ENCODE measurements at places on chromosomes 2 and 18.

GRCh38 chr18:50666536-50666935, 106.6 kb downstream of the MAPK4 start:
- no peak for DNase-seq

- no peak for DNase-seq
Measured at GRCh38 chr2:15557887-15558311, 3.2 kb downstream of the NBAS start.

- no peak for DNase-seq
Measured at GRCh38 chr2:197591339-197592072, 75.6 kb downstream of the MOB4 start.

DNA sequence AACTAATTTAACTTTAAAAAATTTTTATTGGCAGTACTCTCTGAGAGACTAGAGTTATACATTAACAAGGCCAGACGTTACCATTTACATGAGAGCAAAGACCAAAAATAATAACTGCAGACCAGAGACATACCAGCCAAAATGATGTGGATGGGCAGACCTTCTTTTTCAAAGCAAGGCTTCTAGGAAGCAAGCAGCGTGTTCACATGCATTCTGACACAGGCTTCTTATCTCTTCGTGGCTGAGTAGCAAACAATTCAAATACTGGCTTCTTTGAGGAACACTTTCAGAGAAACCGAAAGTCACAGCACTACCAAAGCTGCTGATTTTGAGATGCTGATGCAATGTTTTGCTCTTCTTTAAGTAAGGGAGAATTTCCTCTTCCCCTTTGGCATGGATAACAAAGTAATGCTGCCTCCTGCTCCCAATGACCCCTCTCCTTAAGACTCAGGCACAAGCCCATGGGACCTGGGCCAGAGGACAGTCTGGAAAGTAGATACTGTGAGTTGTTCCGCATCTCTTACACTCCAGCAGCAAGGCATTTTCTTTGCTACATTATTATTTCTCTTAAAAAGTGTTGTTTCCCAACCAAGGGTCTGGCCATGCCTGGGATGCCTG, 181.9 kb downstream of the MREG start:
- DNase-seq, result no peak

GRCh38 chr2:197092431-197092830, 165.9 kb upstream of the PGAP1 start:
- no peak for DNase-seq

DNA sequence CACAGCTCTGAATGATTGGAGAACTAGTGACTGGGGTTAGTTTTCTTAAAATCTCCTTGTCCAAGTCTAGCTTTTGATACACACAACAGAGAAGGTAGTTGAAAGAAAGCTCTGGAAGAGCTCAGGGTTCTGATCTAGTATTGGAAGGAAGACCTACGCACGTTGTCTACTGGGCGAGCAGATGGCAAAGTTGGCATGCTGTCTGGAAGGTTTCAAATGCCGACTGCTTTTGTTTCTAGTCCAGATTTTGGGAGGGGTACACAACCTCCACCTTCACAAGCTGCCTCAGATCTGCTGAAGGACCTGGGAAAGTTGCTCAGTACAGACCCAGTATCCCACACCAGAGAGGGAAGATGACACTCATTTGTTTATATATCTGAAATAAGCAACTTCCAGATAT, 507.3 kb downstream of the RNF144A start:
- DNase-seq, result no peak

GRCh38 chr2:201260302-201260800, at the start of gene CASP8:
Gene CASP8, plus strand, starts transcription at chr2:201260536. Its CDS starts 5,951 bp downstream, at chr2:201266487.
- DNase-seq, result peak; percentile 56

- DNase-seq, result no peak
Measured at GRCh38 chr2:108139521-108139920, 100.2 kb upstream of the SULT1C3 start.

DNA sequence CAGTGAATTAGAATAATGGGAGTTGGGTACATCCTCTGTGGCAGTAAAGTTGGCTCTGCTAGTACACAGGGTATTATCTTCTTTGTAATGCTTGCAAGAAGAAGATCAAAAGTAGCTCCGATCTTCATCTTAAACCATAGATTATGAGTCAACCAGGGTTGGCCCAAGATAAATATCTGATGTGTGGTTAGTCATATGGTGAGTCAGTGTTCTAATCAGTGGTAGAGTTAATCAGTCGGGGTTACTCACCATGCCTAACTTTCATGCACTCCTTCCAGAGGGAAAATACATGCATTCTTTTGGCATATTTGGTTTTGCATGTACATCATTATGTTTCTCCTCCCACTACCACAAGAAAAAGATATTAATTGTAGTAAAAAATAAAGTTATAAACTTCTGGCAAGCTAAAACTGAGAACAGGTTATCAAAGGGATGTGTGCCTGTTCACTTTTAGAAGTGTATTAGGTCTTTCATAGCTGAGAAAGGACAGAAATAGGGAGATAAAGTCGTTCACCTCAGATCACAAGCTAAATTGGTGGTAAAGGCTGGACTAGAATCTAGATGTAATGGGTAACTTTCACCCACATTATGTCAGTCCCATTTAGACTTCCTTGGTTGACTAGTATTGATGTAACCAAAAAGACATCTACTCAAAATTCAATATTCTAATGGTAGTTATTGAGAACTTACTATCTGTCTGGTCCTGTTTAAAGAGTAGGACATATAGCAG, 684.4 kb downstream of the IRS1 start:
- DNase-seq, result no peak

DNA sequence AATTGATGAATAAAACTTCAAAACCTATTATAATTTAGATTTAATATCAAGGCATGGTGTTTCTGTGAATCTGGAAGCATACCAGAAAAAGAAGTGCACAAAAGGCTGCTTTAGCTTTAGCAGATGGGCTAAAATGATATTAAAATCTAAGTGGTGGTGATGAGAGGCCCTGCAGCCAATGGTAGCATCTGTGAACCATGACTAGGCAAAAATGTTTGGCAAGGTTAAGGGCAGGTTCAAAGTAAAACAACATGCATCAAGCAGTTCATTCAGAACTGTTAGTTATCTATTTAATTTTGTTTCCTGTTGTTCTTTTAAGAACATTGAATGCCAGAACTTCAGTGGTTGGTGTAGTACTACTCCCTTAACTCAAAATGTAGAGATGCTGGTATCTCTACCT, 1736.9 kb upstream of the CELF4 start:
- DNase-seq, result no peak

DNA sequence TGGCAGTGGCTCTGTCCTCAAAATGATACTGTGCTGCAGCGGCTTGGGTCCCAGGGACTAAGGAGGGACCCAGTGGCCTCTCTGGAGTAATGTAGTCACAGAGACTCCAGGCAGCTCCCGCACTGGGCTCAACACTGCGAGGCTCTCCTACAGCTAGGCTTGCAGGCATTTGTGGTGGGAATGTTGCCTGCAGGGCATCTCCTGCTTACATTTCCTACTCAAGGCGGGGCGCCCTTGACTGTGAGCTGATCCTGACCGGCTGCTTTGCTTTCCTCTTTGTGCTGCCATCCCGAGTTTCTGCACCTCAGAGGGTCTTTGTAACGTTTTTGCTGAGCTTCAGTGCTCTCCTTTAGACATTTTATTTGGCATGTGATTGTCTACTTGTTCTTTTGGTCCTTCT, 177.4 kb upstream of the FN1 start:
- no peak for DNase-seq

- DNase-seq, result no peak
Measured at GRCh38 chr18:54479365-54479764, 111.7 kb upstream of the DYNAP start.

- DNase-seq, result no peak
Measured at GRCh38 chr2:43111788-43112554, 114.4 kb downstream of the ZFP36L2 start.

GRCh38 chr2:156394033-156394741, 42.0 kb upstream of the GPD2 start:
- no peak for DNase-seq

DNA sequence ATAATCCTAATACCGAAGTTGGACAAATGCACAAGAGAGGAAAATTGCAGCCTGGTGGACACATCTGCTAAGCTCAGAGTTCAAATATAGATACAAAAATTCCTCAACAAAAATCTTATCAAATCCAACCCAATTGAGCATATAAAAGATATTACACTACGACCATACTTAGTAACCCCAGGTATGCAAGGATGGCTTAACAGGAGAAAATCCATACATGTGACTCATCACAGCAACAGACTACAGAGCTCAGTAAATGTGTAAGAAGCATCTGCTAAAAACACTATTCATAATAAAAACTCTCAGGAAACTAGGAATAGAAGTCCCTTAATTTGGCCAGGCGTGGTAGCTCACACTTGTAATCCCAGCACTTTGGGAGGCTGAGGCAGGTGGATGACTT, 28.3 kb downstream of the HS6ST1 start:
- DNase-seq, result no peak

- no peak for DNase-seq
Measured at GRCh38 chr2:120319123-120319522, 26.8 kb upstream of the INHBB start.

- DNase-seq, result no peak
Measured at GRCh38 chr2:43196768-43197587, 29.4 kb downstream of the ZFP36L2 start.

GRCh38 chr2:215365184-215365658, 53.4 kb downstream of the ATIC start:
- DNase-seq, result no peak

- DNase-seq, result no peak
Measured at GRCh38 chr2:99297994-99298393, 3.0 kb downstream of the LYG1 start.

DNA sequence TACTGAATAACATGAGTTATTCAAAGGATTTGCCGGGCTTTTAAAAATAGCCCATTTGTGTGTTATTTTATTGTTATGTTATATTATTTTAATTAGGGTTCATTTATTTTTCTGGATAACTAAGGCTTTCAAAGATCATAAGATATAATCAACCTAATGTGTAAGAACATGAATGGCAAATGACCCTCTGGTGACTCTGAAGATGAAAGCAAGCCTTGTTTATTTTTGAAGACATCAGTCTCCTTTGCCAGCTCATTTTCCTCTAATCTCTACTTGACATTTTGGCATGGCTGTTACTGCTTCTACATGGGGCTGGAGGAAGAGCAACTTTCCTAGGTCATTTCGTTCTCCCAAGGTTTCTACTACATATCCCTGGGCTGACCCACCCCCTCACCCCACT, 10.6 kb downstream of the FAP start:
- DNase-seq, result no peak

GRCh38 chr2:95392730-95393455, 9.6 kb upstream of the FAHD2A start:
- DNase-seq, result no peak

DNA sequence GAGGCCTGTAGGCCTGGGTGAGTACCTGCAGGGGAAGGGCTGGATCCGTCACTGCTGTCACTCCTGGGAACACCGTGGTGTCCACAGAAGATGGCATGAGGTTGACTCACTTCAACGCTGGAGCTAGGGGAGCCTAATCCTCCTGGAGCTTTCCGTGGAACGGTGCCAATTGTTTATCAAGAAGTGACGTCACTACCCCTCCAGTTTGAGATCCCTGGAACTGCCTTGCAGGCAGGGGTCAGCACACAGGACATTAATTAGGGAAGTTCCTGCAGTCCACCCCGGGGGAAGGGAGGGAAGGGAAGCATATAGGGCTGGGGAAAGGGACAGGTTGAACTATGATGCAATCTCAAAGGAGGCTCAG, 408.6 kb downstream of the GALR1 start:
- DNase-seq, result no peak

DNA sequence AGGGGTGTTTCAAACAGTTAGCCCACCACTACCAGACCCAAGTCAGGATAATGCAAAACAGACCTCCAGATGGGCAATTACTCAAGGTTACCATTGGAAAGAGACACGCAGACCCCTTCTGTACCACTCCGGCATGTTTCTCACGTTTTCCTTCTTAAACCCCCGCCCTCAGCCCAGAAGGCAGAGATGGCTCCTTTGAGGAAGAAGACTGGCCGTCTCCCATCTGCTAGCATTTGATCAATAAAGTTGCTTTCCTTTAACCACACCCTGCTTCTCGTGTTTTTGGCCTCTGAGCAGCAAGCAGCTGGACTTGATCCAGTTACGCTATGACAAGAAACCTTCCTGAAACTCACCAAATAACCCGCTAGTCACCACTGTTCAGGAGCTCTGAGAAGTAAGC, 1012.4 kb upstream of the GYPC start:
- no peak for DNase-seq

DNA sequence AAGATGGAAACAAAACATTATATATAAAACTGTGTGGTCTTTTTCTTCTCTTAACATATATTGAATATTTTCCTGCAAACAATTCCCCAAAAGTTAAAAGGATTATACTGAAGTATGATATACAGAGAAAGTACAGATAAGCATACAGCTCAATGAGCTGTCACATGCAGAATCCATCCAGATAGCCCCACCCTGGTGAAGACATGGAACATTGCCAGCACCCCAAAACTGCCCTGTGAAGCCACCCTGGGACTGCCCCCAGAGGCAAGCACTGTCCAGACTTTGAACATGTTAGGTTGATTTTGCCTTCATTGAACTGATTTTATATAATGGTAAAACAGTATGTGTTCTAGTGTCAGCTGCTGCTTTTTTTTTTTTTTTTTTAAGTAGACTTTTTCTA, 112.3 kb upstream of the IL1R2 start:
- DNase-seq, result no peak

DNA sequence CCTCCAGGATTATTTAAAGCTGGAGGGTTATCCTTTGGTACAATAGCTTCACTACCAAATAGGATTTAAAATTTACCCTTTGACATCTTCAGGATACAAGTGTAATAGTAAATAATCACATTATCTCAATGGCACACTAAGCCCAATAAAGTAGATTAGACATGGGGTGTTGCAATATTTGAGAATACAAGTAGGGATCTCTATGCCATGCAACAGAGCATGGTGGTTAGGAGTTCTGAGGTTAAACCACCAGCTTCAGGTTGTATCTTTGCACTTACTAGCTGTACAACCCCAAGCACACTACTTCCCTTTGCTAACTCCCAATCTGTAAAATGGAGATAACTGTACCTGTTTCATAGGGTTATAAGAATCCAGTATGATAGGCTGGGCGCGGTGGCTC, 6.2 kb downstream of the MBD2 start:
- no peak for DNase-seq

DNA sequence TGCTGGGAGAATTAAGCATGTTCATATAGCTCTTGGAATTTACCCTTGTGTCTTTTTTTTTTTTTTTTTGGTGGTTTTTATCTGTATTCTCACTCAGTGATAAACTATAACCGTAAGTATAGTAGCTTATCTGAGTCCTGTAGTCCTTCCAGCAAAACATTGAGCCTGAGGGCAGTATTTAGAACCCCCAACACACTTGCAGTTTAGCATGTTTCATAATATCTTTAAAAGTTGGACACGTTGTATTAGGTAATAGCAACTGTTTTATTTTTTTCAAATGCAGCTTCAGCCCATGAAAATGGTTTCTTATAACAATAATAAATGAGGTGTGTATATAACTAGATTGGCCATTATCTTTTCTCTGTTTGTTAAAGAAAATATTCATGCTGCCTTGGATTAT, 603.5 kb upstream of the HS6ST1 start:
- DNase-seq, result no peak

- DNase-seq, result no peak
Measured at GRCh38 chr2:10267551-10268465, 34.9 kb upstream of the HPCAL1 start.
